Astrocyte of the cerebellum (primary cell): ENCODE measurements at places on chromosomes 7 and 10.

DNA sequence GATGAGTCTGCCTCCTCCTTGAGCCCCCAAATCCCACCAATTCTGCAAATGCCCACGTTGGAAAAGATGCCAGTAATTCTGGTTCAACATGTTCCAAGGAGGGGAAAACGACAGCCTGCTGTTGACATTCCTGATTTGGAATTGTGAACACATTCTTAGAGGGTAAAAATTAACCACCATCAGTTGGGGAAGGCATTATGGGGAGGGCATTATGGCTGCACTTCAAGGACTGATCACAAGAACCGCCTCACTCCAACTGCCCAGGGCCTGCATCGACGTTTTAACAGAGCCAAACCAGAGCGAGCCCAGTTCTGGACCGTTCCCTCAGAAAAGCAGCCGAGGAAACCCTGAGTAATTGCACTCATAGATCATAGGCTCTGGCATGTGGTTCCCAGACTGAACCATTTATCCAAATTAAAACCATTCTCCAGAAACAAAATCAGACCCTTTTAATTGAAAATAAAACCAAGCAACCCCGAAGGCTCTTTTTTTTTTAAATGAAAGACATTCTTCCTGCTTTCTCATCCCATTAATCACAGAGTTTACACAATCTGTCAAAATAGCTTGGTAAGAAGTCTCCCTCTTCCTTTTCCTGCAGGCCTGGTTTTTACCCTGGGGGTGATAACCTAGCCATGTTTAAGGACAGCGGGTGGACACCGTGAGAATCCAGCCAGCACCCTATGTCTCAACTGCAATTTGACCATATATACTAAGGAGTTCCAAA is 8.0 kb downstream of the TNS3 start:
- DNase-seq = peak; percentile 71

DNA sequence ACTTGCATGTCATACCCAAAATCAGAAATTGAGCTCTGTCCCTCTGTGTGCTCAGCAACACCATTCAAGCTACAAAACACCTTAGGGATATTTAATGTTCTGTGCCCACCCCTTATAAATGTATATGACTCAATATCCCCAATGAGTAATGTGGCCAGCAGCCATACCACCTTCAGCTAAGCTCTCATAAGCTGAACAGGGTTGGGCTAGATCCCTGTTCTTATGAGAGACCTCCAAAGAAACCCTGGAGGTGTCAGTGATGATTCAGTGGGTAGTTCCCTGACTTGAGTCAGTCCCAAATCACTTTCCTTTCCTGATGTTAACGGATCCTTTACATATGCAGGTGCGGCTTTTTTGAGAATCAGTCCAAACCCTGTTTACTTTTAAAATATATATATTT is 253.8 kb downstream of the CREB5 start:
- no peak for DNase-seq

GRCh38 chr10:1365540-1366321 is 309.5 kb downstream of the WDR37 start:
- DNase-seq = no peak

- no peak for DNase-seq
Measured at GRCh38 chr7:42833411-42833810, 78.5 kb downstream of the C7orf25 start.

GRCh38 chr7:102318482-102318971 is 31.9 kb downstream of the SH2B2 start:
- DNase-seq = no peak

DNA sequence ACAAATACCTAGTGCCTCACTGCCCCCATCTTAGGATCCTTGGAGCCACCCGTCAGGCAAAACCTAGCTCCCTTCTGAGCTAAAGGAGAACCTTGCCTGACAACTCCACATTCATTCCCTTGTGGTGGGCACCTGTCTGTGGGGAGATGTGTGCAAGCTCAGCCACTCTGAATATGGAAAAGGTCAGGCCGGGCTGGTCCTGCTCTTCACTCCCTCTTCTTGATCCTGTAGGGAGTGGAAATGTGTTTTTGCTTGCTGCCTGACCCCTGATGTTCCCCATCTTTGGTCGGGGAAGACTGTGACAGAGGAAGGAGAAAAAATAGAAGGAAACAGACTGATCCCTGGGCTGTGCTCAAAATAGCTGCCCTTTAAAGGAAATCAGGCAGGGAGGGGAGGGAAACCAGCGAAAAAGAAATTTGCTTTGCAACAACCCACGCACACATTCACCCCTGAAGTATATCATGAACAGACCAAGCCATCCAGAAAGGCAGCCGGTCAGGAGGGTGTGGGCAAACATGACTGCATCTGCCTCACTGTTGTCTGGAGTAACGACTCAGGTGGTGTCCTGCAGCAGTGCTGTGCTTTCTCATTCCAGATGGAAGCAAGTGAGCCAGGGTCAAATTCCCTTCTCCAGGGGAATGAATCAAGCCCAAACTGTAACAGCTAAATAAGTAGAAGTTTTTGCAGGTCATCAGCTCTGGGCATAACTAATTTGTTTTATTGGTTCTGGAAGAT is 74.0 kb downstream of the SCRN1 start:
- no peak for DNase-seq

GRCh38 chr10:71368643-71369042 is 28.1 kb upstream of the CDH23 start:
- no peak for DNase-seq

GRCh38 chr10:120710076-120710475 is 141.1 kb upstream of the WDR11 start:
- no peak for DNase-seq

GRCh38 chr7:26326211-26326610 is 34.5 kb downstream of the SNX10 start:
- no peak for DNase-seq

GRCh38 chr10:124162774-124163354 is 69.5 kb upstream of the CHST15 start:
- DNase-seq = no peak

- DNase-seq = no peak
Measured at GRCh38 chr7:142645777-142646176, 103.5 kb upstream of the PRSS1 start.

DNA sequence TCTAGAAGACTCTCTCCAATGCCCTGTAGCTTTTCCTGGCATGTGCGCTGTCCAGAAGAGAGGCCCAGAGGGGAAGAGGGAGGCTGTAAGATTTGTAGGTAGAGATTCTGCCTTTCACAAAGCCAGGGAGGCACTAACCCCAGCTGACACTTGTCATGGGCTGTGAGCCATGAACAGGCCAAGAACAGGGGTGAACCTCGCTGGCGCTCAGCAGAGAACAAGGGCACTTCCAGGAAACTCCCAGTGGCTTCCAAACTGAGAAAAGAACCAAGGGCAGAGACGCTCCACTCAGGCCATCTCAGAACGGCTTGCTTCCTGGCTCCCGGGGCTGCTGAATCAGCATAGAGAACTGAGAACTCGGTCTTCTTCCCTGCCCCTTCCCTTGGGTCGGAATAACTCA is 257.8 kb upstream of the ZNF32 start:
- DNase-seq = no peak

- no peak for DNase-seq
Measured at GRCh38 chr7:139180700-139181311, 50.2 kb upstream of the UBN2 start.

DNA sequence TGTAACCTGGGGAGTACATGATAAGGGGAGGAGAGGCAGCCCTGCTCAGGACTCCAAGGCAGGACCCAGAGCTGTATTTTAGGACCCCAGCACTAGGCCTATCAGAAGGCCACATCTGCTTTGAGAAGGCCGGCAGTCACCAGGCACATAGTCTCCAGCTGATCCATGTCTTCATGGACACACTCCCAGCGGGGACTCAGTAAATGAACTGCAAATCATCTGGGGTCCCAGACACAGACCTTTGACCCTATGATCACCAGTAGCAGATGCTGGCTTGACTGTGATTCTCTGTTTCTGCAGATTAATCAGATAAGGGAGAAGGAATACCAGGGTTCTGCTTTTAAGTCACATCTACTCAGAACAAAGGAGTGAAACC is 341.4 kb upstream of the PODXL start:
- DNase-seq = no peak

- no peak for DNase-seq
Measured at GRCh38 chr10:11901833-11902475, 78.8 kb downstream of the PROSER2 start.

DNA sequence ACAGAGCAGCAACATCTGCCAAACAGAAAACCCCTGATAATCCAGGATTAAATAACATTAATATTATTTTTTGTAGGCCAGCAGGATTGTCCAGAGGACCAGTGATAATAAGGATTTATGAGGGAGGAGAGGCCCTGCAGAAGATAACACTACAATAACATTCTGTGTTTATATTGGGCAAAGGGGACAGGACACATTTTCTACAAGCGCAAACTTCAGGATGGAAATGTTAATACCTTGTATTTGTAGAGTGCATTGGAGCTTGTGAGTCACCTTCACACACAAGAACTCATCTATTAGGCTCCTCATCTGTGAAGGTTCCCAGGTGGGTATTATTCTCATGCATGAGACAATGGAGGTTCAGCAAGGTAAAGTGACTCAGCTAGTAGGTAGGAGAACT is 51.0 kb downstream of the BAMBI start:
- DNase-seq = no peak

- no peak for DNase-seq
Measured at GRCh38 chr7:54782314-54782713, 23.3 kb upstream of the SEC61G start.

DNA sequence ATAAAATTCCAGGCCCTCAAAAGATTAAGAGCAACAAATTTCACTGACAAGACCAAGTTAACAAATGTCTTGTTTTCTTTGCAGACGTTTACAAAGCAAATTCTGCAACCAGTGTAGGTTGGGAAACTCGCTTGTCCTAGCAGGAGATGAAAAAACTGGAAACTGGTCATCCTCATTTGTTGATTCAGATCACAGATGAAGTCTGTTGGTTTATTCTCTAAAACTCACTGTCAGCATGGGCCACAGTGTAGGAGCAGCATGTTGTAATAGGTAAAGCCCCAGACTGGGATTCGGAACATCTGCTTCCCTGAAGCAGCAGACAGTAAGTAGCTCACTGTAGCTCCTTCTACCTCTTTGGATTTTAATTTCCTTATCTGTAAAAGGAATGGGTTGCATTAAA is 31.5 kb downstream of the PANK1 start:
- DNase-seq = no peak

GRCh38 chr7:20275637-20276036 is 55.1 kb upstream of the ITGB8 start:
- no peak for DNase-seq

DNA sequence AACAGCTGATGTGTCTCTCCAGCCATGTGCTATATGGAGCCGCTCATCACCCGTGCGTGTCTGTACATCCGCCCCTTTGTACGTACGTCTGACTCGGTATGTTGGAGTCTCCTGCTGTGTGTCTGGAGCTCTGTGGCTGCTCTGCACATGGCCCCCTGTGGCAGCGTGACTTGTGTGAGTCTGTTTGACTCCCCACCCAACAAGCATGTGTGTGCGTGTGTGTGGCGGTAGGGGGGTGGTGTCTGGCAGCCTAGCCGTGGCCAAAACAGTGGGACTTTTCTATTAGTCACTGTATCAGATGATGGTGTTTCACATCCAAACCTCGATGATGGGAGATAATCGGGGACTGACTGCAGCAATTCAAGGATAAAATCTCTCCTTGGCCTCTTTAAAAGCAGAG is 94.1 kb downstream of the COL13A1 start:
- DNase-seq = peak; percentile 53

- DNase-seq = no peak
Measured at GRCh38 chr10:127254276-127254675, 57.9 kb upstream of the INSYN2A start.

DNA sequence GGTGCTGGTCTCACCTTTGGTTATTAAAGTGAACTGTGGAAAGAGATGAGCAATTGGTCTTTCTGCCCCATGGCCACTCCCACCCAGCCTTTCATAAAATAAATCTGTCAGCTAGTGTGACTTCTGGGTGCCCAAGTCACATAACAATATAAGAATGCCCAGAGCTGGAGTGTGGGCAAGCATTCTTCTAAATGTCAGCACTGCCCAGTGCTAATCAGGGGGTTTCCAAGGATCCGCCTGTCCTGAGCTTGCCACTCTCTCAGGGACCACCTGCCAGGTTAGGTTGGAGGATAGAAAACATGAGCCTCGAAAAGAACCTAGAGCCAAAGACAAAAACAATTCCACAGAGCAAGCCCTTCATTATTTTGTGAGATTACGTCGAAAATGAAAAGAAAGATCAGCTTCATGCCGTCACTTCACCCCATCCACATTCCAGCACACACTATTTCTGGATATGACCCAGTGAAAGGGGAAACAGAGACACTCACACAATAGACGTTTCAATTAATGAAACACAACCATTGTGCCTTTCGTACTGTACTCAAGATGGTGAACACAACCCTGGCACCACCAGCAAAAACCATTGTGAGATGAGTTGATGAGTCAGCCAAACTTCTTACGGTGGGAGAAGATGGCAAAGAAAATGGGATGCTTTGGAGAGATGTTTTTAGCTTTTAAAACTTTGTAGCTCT is 30.8 kb downstream of the SCRN1 start:
- no peak for DNase-seq

DNA sequence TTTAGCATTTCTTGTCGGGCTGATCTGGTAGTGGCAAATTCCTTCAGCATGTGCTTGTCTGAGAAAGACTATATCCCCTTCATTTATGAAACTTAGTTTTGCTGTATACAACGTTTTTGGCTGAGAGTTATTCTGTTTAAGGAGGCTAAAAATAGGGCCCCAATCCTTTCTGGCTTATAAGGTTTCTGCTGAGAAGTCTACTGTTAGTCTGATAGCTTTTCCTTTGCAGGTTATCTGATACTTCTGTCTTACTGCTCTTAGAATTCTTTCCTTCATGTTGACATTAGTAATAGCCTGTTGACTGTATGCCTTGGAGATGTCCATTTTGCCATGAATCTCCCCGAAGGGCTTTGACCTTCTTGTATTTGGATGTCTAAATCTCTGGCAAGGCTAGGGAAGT is 9.9 kb downstream of the CASP7 start:
- DNase-seq = no peak

DNA sequence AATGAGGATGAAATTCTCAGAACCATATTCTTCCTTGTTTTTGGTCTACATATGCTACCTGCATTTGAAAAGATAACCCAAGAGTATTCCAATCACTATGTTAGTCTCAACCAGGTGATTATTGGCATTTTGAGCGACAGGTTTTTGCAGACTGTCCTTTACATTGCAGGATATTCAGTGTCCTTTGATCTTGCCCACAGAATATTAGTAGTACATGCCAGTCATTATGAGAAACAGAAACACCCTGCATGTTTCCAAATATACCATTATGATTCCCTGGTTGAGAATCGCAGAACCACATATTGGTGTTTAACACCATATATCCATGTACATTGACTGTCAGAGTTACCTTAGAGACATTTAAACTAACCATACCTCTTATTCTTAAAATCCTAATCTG is 30.6 kb downstream of the TMEM243 start:
- DNase-seq = no peak

- no peak for DNase-seq
Measured at GRCh38 chr7:130409067-130409711, 28.9 kb downstream of the CPA1 start.

DNA sequence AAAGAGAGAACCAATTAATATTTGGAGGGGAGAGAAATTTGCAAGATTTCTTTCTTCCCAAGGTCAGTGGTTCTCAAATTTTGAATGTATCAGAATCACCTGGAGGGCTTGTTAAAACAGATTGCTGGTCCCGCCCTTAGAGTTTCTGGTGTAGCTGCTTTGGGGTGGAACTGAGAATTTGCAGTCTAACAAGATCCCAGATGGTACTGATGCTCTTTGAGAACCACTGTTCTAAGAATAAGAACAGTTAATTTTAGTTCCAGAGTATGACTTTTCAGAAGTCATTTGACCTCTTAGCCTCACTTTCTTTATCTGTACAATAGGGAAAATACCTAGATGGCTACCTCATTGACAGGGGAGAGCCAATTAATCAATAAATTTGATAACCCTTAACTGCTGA is 161.6 kb downstream of the PRKG1 start:
- DNase-seq = no peak
